Stimulated activated CD4-positive, alpha-beta T cell treated with anti-CD3 and anti-CD28 coated beads, TNF-alpha, amount 100 ng/mL, for 1 hour (primary cell): ENCODE measurements at places on chromosomes 11 and 22.

DNA sequence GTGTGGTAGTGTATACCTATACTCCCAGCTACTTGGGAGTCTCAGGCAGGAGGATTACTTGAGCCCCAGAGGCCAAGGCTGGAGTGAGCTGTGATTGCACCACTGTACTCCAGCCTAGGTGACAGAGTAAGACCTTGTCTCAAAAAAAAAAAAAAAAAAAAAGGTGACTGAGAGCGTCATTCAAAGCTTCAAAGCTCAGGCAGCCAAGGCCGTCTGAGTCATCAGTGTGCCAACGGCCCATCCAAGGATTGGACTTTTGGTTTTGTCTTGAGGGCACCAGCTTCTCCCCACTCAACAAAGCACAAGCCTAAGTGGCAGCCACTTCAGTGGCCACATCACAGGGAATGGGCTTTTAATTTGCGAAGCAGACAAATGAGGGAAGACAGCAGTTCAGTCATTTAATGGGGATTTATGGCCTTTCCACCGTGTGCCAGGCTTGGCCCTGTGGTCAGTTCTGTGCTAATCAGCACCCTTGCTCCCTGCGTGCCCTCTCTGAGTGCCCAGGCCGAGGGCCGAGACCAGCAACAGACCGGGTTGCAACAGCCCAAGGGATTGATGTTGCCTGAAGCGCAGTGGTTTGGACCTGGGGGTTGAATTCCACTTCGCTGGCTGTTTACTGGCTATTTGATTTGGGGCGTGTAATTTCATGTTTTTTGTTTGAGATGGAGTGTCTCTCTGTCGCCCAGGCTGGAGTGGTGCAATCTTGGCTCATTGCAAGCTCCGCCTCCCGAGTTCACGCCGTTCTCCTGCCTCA lies 30.2 kb upstream of the CRYBB3 start:
- no peak for DNase-seq

GRCh38 chr11:75548595-75549272 lies 13.3 kb upstream of the SERPINH1 start:
- no peak for DNase-seq

DNA sequence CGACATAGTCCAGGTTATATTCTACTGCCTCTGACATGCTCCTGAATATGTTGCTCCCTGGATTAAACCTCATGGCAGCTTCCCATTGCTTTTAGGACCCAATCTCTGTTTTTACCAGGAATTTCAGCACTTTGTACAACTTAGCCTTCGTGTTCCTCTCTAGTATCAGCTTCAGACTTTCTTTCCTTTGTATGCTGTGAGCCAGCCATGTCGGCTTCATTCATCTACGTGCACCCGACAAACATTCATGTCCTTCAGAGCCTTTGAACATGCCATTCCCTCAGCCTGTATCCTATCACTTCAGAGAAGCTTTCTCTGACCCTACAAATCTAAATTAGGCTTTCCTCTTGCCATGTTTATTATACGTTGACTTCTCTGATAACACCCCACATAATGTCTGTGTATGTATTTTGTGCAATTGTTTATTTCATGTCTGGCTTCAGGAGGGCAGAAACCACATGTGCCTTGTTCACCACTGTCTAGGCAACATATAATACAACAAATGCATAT lies 743.4 kb downstream of the OPCML start:
- no peak for DNase-seq

- no peak for DNase-seq
Measured at GRCh38 chr22:26937213-26937612, 279.8 kb downstream of the MIAT start.

DNA sequence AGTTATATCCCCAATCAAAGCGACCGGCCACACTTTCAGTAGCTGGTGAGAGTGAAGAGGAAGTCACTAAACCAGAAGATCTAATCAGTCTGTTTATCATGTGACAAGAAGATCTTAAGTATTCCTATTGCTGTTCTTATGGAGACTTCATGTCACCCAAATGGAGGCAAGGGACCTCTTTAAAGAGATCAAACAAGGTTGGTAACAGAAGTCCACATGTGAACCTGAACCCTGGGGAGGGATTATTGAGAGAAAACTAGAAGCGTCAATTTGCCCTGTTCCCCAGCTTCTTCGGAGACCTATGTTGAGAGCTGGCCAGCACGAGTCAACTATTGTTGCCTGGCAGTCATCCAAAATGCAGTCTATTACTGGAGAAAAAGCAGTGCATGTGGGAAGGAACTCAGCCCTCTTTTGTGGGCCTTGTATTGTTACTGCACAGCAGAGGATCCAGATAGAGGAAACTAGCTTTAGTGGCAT lies 76.9 kb upstream of the CTSC start:
- DNase-seq = no peak

DNA sequence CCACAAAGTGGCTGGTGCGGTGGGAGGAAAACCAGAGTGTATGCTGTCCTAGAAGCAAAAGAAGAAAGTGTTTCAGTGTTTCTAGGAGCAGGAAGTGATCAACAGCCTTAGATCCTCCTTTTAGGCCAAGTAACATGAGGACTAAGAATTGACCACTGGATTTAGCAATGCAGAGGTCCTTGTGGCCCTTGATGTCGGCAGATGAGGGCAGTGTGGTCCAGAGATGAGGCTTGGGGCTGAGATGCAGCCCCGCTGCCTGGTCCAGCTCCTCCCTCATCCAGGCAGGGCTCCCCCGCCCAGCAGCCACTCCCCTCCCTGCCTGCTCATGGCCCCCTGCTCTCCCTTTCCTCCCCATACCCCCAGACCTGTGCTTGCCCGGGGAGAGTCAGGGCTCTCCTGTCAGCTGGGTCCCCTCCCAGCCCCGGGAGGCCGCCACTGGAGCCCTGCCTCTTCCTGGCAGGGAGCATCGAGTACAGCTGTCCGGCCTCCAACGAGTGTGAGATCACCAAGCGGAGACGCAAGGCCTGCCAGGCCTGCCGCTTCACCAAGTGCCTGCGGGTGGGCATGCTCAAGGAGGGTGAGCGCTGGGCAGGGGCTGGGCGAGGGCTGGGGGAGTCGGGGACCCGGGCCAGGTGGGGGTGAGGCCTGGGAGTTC lies 3.7 kb downstream of the TRMT112 start:
- no peak for DNase-seq

DNA sequence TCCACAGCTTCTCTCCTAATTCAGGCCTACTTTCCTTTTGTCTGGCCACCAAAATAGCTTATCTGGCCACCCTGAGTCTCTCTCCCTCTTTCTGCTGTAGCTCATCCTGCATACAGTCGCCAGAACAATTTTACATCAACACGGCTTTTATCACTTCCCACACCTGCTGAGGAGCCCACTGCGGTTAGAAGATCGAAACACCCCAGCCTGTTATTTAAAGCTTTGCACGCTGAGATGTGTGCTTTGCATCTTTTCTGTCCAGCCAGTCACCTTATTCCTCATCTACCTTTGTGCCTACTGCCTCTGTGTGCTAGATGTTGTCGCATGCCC lies 96.0 kb downstream of the COMMD9 start:
- no peak for DNase-seq

- no peak for DNase-seq
Measured at GRCh38 chr11:19539861-19540260, 172.8 kb upstream of the NAV2 start.

GRCh38 chr11:1471736-1472135 lies 14.8 kb downstream of the MOB2 start:
- no peak for DNase-seq

DNA sequence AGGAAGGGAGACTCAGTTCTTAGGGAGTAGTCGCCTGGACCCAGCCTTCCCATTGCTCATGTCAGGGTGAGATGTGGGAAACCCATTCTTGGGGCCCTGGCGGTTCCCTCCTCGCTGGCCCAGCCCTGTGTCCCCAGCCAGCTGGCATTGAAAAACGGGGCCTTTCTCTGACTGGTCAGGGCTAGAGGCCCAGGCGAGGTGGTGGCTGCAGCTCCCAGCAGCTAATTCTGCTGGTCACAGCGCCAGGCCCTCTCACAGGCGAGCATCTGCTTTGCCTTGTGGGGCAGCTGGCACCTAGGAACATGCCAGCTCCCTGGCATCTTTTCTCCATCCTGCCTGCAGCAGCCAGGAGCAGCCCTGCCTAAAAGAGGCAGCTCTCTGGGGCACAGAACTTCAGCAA lies 20.1 kb downstream of the TSPAN18 start:
- DNase-seq = no peak

GRCh38 chr22:17788528-17789378 lies 14.5 kb upstream of the BID start:
- DNase-seq = no peak

- DNase-seq = no peak
Measured at GRCh38 chr11:58186938-58187337, 1.9 kb upstream of the OR9Q2 start.

GRCh38 chr11:57303990-57304579 lies 20.7 kb downstream of the TNKS1BP1 start:
- no peak for DNase-seq

DNA sequence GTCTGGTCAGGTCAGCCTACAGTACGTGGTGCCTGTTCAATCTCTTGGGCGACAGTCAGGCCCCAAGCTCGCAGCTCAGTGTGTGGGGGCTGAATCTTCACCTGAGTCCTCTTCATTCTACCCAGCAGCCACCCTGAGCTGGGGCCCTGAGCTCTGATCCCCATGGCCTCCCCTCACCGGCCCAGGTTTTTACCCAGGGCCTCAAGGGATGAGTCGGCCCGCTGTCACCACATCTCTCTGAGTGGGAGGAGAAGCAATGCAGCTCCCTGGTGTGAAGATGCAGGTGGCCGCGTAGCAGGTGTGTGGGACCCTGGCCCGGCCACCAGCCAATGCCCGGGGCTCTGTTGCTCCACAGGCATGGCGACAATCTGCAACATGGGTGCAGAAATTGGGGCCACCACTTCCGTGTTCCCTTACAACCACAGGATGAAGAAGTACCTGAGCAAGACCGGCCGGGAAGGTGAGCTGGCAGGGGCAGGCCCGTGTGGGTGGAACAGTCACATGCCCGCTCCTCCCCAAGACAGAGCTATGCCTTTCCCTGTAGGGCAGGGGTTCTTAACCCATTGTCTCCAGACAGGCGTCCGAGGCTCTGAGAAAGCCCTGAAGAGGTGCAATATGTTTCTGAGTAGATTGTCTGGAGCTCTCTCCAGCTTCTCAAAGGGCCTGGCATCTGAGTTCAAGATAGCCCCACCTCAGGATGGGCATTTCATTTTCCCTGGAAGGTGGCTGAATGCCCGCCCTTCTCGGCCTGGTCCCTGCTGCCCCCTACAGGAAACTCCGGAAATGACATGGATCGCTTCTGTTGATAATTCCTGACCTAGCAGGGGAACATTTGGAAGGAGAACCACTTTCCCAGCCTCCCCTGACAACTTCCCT lies 26.9 kb downstream of the POLR3H start:
- DNase-seq = no peak

DNA sequence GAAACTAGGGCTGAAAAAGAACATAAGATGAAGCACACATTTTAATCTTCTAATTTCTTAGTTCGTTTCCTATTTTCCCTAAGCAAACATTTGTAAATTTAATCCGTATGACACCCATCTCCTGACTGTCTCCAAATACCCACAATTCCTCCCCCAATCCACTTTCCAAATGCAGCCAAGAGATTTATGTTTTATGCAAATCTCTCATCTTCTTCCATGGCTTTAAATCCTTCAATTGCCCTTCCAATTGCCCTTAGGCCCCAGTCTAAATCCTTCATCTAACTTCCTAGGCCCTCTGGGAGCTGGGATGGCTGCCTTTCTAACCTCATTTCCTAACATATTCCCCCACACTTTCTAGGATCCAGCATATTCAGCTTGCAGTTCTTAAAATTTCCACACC lies 18.0 kb upstream of the POU2AF1 start:
- DNase-seq = no peak

DNA sequence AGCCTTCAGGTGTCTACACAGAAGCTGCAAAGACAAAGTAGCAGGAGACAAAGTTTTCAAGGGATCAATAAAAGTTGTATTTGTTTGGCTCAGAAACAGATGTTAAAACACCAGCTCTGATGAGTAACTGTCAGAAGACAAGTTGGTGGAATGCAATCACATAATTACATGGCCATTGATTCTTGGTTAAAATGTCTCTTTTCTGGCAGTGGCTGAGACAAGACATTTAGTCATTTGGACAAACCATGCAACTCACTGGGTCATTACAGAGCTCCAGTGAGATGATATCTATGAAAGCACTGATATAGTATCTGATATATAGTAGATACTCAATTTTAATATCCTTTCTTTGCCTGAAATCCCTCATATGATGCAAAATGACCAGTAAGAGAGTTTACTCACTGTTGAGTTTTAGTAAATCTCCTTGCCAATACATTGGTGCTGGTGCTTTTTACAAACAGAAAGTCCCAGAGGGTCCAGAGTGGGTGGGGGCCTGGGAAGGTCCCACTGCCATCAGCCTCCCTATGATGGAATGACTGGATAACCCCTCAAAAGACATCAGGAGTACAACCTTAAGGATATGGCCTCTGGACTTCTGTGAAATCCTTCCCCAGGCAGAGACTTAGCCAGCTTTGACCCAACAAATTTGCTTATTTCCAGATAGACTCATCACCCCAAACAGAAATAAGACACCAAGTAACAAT lies 95.0 kb downstream of the SLC1A2 start:
- no peak for DNase-seq

DNA sequence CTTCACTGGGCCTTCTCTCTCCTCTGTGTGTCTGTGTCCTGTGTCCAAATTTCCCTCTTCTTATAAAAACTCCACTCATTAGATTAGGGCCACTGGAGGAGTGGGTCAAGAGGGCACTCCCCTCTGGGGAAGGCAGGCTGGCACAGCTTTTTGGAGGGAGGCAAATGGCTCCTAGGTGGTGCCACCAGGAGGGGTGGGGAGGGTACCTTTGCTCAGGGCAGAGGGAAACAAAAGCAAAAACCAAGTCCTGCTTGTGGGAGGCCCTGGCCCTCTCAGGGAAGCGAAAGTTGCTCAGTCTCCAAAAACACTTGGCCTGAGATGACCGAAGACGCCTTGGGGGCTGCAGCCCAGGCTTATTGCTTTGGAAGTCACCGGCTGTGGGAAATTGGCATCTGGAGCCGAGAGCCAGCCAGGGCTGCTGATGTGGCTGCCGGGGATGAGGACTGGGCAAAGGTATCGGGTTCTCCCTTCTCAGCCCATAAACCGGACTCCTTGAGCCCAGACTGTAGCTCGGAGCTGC lies 48.2 kb upstream of the ANO1 start:
- DNase-seq = no peak
